ENCODE measurements at places on chromosomes 5 and 9.
A peak's percentile ranks its signal among the peaks of the same experiment; 100 is the strongest.

- no peak for DNase-seq
Observed at GRCh38 chr9:133142684-133143622, 20.8 kb downstream of the GBGT1 start.

DNA sequence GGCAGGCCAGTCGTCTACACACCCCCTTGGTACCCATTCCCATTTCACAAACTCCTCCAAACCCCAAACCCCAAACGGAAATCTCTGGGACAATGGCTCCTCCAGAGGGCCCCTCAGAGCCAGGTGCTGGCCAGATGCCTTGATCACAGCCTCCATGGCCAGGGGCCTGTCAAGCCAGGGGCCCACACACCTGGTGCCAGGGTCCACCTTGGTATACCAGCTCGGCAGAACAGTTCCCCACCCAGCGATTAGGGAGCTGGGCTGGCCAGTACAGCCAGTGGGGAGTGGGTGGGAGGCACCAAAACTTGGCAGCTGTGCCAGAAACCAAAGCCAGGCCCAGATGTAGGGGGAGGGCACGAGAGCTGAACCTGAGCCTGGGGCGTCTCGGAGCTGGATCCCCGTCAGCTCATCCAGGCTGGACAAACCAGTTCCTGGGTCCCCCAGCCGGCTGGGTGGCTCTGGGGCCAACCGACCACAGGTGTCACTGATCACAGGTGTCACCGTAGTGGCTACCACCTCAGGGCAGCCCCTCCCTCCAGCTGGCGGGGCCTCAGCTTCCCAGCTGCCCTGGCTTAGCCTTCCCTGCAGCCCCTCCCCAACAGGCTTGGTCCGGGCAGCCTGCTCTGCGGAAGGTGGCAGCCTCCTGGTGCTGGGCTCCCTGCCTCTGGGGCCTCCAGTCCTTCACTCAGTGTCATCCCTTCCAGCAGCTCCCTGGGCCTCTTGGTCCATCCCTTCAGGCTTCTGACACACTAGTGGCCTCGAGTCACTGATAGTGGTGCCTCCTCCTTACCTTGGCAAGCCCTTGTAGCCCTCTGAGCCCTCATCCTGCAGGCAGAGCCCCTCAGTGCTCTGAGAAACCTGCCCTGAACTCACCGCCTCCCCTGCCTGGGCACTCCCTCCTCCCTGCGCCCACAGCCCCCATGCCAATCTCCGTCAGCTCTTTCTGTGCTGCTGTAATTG lies 6.6 kb upstream of the RMND5B start:
- no peak for DNase-seq

GRCh38 chr5:74667396-74667795 lies 17.6 kb upstream of the HEXB start:
- DNase-seq: no peak

DNA sequence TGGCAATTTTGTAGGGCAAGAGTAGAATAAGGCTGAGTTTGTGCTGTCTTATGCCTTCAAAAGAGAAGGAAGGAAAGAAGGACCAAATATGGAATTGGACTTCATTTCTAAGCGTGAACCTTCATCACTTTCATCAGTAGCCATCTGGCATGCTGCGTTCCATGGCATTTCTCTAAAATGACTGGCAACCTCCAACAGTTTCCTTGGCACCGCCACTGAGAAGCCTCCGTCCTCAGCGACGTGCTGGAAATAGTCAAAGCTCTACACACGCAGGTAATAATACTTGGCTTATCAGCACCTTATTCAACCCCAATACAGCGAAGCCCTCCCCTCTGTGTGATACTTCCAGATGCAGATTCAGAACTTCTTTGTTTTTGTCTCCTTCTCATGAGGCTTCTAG lies 169.7 kb upstream of the CD180 start:
- peak; percentile 69 for DNase-seq

- DNase-seq: no peak
Observed at GRCh38 chr5:61612431-61612830, 280.4 kb downstream of the ZSWIM6 start.

DNA sequence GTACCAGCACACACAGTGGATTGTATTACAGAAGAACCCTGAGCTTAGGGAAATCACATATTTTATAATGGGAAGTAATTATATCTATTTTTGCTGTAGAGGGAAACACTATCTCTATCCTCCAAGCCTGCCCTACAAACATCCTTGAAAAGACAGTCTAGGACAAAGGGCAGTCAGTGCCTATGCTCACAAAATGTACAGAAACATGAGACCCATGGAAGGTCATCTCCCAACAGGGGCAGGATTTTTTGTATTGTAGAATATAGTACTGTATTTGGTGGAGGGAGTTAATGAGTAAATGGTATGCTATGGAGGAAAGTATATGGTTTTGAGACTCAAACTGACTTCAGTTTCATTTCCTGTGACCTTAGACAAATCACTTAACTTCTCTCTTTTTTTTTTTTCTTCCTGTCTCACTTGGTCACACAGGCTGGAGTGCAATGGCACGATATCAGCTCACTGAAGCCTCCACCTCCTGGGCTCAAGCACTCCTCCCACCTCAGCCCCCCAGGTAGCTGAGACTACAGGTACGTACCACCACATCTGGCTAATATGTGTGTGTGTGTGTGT lies 5.8 kb upstream of the RAB14 start:
- DNase-seq: no peak

- DNase-seq: peak; percentile 8
Observed at GRCh38 chr5:179165421-179166170, 105.4 kb downstream of the ZNF354C start.

GRCh38 chr9:6777213-6777902 lies 19.6 kb downstream of the KDM4C start:
- DNase-seq: no peak

Data from cerebellum (tissue), 4 donors.